ENCODE measurements at places on chromosomes 4 and X.

- DNase-seq = no peak
Observed at GRCh38 chr4:2650276-2650675, 105.9 kb downstream of the TNIP2 start.

DNA sequence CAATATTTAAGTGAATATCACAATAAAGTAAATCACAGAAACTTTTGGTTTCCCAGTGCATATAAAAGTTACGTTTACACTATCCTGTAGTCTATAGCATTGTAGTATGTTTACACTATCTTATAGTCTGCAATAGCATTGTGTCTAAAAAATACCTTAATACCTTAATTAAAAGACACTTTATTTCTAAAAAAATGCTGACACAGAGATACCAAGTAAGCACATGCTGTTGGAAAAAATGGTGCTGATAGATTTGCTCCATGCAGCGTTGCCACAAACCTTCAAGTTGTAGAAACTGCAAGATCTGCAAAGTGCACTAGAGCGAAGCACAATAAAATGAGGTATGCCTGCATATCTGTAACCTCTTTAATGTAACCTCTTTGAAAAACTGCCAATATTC, 847.3 kb downstream of the GLUD2 start:
- DNase-seq = no peak

- DNase-seq = no peak
Observed at GRCh38 chr4:89100853-89101252, 10.5 kb upstream of the TIGD2 start.

GRCh38 chr4:42490015-42490414, 92.7 kb downstream of the SHISA3 start:
- DNase-seq = no peak

DNA sequence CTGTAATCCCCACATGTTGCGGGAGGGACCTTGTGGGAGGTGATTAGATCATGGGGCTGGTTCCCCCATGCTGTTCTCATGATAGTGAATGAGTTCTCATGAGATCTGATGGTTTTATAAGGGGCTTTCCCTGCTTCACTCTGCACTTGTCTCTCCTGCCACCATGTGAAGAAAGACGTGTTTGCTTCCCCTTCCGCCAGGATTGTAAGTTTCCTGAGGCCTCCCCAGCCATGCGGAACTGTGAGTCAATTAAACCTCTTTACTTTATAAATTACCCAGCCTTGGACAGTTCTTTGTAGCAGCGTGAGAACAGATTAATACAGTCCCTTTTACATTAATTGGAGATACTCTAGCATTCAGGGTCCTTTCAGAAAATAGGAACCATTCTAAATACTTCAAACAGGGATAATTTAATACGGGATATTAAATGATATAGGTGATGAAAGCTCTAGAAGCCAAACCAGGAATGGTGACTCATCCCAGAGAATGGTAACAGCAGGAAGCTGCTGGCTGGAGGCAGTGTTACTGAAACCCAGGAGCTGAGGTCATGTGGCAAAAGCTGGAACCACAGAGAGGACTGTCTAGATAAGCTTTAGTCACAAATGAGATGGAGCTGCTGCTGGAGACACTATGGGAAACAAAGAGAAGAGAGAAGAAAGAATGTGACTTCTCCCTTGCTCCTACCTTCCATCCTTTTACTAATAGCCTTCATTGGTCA, 57.3 kb downstream of the GSTCD start:
- DNase-seq = no peak

Data from GM12892 (cell line).